ENCODE measurements at places on chromosomes 7 and 10. TPM values are rescaled to one million over a fixed set of nuclear protein-coding genes. Genes with fewer than 3 reads are reported as not detected.

Gene FBXO24
- total RNA-seq = not detected

Gene SLC39A12
- total RNA-seq = not detected

DNA sequence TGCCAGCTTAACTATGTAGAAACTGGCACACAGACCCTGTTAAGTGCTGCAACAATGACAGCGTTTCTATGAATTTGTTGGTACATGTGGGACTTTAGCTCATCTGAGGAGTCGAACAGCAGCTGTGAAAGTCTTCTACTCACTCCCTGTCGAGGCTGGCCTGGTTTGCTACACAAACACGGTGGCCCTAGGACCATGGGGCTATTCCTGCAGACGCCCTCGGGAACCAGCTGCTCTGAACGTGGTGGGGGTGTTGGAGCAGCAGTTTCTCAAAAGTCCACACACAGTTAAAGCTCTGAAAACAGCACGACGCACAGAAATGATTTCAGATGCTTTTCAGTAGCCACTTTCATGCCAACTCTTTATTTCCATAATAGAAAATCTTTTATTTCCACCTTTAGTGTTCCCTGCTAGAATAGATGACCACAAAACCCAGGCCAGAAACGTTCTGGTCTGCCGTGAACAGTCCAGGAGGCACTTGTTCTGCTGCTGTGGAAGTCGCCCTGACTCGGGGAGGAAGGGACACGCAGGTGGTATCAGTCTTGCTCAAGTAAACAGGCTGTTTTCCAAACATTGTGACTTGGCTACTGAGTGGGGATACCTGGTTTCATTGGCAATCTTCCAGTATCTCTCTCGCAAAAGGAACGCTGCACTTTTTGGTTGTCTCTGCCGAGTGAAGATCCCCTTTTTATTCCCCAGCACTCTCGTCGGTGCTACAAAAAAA lies 21.5 kb downstream of the GUSB start:
- DNase-seq = no peak

DNA sequence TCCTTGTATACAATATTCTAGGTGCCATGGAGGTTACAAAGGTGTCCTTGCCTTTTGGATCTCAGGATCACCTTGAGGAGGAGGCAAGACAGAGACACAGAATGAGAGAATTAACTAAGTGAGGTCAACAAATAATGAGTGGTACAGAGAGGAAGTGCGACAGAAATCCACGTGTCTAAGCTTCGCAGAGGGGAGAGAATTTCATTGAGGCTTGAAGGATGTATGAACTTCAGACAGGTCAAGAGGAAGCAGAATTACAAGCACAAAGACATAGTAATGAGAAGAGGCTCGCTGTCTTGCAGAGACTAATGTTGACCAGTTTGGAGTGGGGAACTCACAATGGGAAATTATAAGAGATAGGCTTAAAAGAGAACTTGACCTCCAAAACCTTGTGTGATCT lies 308.7 kb downstream of the FRMD4A start:
- DNase-seq = no peak

Gene BLNK
- not detected for total RNA-seq

DNA sequence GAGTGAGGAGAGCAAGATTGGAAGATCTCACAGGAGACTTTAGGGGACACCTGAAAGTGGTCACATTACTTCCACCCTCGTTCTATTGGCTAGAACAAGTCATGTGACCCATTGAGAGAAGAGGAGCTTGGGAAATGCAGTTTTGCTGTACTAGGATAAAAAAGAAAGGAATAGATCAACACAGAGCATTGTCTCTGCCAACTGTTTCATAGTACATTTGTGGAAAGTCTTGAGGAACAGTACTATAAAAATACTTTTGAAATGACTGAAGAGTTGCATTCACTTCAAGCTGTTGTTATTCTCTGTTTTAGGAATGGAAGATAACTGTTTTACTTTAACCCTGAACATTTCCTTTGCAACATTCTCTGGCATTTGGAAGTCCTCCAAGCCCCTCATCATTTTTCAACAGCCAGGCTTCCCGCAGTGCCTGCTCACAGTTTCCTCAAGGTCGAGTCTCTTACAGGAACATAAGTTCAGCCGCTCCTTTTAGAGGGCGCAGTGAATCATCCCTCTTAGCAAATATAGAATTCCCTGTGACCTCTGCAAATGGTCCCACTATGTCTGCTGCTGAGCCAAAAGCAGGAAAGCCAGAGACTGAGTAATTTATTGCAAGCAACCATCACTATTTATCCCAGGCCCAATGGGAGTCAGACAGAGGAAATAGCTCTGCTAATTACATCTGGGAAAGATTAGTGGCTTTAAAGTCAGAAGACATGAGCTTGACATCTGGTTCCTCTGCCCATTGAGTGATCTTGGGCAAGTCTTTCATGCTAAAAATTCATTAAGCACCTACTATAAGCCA lies 40.7 kb downstream of the MRPL32 start:
- peak; percentile 75 for DNase-seq

- no peak for DNase-seq
These were observed 6.5 kb upstream of the OGA start for GRCh38 chr10:101824736-101825135.

Gene PTPRN2
- total RNA-seq = 13.0 TPM

- no peak for DNase-seq
These were observed 26.9 kb upstream of the RET start for GRCh38 chr10:43050011-43050410.

DNA sequence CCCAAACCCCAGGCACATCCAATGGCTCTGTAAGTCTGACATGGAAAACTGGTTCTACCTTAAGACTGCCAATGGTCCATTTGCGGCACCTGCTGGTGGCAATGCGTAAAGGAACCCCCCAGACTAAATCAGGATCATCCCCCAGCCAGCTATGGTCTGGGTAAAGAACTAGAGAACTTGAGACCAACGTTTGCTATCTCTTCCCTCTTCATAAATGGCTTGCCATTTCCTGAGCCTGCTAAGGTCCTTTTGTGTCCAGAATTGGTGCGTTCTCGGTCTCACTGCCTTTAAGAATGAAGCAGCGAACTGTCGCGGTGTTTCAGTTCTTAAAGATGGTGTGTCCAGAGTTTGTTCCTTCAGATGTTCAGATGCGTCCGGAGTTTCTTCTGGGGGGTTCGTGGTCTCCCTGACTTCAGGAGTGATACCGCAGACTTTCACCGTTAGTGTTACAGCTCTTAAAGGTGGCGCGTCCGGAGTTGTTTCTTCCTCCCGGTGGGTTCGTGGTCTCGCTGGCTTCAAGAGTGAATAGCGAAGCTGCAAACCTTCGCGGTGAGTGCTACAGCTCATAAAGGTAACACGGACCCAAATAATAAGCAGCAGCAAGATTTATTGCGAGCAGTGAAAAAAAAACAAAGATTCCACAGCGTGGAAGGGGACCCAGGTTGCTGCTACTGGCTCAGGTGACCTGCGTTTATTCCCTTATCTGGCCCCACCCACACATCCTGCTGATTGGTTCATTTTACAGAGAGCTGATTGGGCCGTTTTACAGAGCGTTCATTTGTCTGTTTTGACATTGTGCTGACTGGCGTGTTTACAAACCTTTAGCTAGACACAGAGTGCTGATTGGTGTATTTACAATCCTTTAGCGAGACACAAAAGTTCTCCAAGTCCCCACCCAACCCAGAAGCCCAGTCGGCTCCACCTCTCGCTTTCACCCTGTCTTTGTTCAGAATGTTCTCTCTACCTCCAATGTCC lies 95.4 kb downstream of the ELMO1 start:
- no peak for DNase-seq

Gene ACSM6
- total RNA-seq = not detected

Gene WEE2
- not detected for total RNA-seq
